Stimulated activated CD4-positive, alpha-beta T cell treated with anti-CD3 and anti-CD28 coated beads, Interleukin-4, amount 100 ng/mL, for 48 hours (primary cell): ENCODE measurements at places on chromosomes 16 and 17.
A peak's percentile ranks its signal among the peaks of the same experiment; 100 is the strongest.

DNA sequence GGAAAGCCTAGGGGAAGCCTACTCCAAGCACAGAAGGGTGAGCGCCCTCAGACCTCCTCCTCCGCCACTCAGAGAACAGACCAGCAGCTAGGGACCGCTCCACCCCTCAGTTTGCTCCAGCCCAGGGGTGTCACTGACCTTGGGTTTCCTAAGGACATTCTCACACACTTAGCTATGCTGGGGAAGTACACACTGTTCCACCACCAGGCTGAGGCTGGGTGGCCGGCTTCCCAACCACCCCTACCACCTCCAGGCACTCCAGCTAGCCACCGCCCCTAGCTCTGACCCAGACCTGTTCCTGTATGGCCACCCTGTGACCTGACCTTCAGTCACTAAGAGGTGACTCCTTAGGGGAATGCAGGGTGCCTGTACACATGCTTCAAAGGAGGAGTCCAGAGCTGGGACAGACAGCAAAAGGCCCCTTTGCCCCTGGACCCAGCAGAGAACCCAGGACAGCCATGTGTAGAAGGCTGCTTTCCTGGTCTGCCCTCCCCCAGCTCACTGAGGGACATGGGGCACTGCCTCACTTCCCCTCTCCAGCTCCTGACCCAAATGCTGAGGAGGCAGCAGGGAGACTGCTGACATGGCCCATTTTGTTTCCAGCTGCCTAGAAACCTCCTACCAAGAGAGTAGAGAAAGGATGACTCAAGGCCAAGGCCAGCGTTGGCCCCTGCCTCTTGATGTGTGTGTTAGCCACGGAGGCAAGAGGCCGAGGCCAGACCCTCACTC lies 6.7 kb downstream of the HSPB9 start:
- no peak for DNase-seq

- no peak for DNase-seq
These were observed 97.3 kb upstream of the CHMP6 start for GRCh38 chr17:80894439-80894721.

DNA sequence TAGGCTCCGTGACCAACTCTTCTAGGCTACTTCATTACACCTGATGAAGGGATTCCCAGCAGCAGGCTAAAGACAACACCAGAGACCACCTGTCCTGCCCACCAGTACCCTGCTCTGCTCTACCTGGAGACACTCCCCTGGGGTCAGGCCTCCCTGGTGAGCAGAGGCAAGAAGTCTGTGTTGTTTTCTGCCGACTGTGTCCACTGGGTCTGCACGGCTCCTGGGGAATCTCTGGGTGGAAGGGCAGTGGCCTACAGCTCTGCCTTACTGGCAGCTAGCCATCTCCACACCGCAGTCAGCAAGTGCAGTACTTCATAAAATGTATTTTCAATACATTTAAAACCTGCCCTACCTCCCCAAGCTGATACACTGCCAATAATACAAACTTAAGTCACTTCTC lies 6.8 kb downstream of the RSL1D1 start:
- DNase-seq: no peak

DNA sequence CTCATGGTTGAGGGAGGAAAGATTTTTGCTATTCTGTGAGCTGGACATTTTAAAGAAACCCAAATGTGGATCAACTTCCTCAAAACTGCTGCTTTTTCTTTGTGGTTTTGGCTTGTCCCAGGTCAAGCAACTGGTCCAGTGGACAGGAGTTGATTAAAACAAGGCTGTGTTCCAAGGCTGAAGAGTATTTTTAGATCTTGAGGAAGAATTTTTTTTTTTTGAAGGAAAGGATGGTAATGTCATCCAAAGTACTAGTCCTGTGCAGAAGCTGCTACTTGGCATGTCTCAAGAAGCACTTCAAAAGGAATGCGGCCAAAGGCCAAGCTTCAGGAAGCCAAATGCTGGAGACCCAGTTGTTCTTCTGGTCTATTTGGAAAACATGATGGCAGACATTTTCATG lies 8.0 kb upstream of the MYH2 start:
- DNase-seq: no peak

DNA sequence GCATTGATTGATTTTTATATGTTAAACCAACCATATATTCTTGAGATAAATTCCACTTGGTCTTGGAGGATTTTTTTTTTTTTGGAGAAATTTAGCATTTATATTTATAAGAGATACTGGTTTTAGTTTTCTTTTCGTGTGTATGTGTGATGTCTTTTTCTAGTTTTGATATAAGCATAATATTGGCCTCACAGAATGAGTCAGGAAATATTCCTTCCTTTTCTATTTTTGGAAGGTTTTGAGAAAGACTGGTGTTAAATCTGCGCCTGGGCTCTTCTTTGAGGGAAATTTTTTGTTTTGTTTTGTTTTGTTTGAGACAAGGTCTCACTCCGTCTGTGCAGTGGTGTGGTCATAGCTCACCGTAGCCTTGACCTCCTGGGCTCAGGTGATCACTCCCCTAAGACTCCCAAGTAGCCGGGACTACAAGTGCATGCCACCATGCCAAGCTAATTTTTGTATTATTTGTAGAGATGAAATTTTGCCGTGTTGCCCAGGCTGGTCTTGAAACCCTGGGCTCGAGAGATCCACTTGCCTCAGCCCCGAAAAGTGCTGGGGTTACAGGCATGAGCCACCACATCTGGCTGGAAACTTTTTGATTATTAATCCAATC lies 28.8 kb upstream of the CCL22 start:
- DNase-seq: no peak

DNA sequence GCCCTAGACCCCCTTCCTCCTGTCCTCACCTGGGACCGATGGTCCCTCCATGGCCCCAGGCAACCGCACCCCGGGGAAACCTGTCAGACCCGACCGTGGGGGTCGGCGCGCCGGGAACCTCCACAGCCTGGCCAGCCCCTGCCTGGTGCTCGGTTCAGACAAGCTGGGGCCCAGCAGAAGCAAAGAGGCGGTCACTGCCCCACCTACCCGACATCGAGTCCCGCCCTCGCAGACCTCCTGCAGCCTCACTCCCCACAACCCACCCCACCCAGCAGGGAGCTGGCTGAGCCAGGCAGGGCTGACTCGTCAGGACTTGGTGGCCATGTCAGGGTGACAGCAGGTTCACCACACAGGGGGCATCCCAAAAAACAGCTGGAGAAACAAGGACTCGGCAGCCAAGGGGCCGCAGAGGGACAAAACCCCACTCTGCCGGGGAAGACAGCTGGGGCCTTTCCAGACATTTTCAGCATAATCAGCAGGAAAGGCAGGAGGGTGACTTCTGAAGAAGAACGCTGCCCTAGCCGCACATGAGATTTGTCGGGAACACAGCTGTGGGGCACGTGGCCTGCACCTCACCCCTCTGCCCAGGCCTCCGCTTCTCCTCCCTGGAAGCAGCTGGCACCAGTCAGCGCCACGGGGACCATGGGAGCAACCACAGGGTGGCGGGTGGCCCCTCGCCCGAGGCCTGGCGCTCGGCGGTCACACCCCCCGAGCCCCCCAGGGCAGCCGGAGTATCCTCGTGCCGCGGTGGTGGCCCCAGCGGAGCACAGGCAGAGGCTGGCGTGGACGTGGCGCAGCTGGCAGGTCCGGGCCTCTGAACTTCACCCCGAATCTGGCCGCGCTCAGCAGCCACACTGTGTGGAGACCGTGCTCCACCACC lies 22.9 kb downstream of the GNPTG start:
- DNase-seq: no peak

GRCh38 chr16:19710191-19710908 lies 7.7 kb downstream of the KNOP1 start:
- DNase-seq: no peak

- DNase-seq: no peak
These were observed 16.2 kb downstream of the SNN start for GRCh38 chr16:11684231-11685025.

- no peak for DNase-seq
These were observed 183.6 kb upstream of the CDH11 start for GRCh38 chr16:65305266-65305959.

DNA sequence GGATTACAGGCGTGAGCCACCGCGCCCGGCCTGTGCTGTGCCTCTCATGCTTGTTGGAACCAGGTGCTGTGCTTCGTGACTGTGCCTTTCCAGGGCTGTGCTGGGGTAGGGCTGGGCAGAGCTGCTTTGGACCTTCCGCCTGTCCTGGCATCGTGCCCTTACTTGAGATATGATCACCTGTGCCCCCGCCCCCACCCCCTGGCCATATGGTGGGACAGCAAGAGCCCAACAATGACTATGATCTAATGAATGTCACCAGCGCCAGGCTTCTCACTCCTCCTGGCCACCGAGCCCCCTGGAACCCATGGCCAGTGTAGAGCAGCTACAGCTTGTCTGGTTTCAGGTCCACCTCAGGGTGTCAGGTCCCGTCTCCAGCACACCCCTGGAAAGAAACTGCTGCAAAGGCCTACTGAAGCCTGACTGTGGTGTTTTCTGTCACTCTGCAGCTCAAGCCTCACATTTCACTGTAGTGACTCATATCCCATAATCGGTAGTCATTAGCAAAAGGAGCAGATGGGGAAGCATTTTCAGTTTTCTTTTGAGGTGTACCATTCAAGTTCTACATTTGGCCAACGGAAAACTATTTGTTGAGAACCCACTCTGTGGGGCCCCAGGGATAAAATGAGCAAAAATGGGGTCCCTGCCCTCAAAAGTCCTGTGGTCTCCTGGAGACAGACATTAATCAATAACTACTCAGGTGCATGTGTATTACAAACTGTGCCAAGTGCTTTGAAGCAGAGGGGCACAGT lies 22.1 kb downstream of the FCSK start:
- peak; percentile 28 for DNase-seq

DNA sequence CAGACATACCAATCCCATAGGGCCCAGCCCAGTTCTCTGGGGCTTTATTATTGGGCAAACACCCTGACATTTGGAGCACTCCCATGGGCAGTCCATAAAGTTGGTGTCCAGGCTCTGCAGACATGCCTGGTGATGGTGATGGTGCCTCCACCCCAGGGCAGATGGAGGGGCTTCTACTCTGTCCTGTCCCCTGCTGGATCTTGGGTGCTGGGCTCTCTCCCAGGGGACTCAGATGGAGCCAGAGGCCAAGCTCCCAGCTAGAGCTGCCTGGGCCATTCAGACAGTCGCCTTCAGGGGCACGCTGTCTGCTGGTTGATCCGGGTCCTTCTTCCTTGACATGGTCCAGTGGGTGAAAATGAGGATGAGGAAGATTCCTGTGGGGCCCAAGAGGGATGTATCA lies 10.6 kb downstream of the CDH16 start:
- DNase-seq: no peak

GRCh38 chr17:28937044-28937729 lies 14.1 kb downstream of the PHF12 start:
- DNase-seq: no peak

DNA sequence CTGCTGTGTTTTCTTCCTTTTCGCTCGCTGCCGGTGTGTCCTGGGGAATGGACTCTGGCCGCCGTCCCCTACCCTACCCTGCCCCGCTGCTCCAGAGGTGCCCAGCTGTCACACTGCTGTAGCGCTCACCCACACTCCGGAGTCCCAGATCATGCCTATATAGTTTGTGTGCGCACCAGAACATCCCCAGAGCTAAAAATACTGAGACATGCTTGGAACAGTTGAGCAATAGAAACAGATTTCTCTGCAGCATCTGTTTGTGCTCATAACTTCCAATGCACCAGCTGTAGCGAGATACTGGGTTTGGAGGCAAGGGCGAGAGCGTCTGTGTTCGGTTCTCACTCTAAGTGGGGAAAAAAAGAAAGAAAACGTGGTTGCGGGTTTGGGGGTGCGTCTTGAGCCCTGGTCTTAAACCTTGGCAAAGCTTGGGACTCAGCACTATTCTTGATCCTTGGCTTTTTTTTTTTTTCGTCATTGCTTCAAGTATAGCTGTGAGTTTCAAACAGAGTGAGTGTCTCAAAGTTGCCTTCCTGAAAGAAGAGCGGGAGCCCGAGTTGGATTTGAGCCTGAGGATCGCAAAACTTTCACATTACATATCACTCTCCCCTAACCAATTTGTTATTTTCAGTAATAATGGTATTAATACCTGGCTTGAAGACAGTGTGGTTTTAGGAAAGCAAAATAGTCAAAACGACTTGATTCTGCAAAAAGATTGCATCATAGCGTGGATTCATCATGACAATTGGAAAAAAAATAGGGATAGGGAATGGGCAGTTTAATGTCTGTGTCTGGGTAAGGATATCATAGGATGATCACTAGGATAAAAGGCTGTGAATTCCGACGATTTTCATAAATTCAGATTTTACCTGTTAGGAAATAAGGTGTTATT lies 621 bp downstream of the KCNJ2 start:
- no peak for DNase-seq

GRCh38 chr16:84989749-84990620 lies 21.4 kb downstream of the ZDHHC7 start:
- DNase-seq: no peak

- DNase-seq: no peak
These were observed 11.7 kb upstream of the SCNN1B start for GRCh38 chr16:23290189-23291062.

DNA sequence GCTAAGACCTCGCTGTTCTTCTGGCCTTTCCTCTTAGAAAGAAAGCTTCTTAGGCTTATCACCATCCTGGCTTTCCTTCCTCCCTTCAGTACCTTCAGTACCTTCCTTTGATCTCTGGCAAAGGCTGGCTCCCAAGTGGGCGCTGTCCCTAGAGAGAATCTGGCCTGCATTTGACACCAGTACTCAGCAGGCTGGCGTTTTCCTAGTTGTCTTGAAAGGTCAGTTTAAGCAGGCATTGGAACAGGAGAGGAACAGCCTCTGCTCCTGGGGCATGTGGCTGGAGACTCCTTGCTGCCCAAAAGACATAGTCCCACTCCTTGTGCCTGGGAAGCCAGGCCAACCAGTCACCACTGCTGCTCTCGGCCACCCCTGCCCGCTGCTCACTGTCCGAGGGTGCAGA lies 34.1 kb downstream of the TMEM238L start:
- no peak for DNase-seq

- no peak for DNase-seq
These were observed 3.3 kb upstream of the TNFRSF13B start for GRCh38 chr17:16975277-16975651.

DNA sequence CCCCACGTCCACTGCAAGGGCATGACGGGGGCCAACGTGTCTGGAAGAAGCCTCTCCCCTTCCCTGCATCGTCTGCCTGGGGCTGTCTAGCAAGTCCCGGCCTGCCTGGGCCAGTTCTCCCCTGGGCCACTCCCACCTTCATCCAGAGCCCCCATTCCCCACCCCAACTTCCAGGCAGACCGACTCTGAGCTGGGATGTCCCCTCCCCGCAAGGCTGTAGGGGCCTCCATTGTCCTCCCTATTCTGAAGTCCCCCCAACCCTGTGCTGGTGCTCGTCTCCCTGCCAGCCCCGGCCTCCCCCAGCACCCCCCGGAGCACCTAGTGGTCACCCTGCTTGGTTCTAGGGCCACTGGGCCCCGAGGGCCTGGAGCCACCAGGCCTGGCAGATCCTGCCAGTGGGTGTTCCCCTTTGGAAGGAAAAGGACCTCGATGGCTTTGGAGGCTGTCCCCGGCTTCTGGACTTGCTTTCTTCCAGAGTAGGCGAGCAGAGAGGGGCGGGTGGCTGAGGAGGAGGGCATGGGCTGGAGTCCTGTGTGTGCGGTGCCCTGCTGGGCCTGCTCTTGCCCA lies 4.8 kb downstream of the GLIS2 start:
- DNase-seq: no peak

GRCh38 chr17:56831369-56832095 lies 2.2 kb downstream of the C17orf67 start:
- DNase-seq: no peak

GRCh38 chr17:29168079-29168758 lies 12.0 kb downstream of the MYO18A start:
- DNase-seq: no peak

GRCh38 chr16:86171329-86171728 lies 272.4 kb downstream of the IRF8 start:
- DNase-seq: no peak
